Stimulated activated CD8-positive, alpha-beta memory T cell treated with anti-CD3 and anti-CD28 coated beads, Interleukin-2, amount 100 ng/mL, for 48 hours (primary cell): ENCODE measurements at places on chromosomes 13 and 19.
A peak's percentile ranks its signal among the peaks of the same experiment; 100 is the strongest.

GRCh38 chr19:38831142-38831605, 420 bp downstream of the ECH1 start:
- no peak for DNase-seq

DNA sequence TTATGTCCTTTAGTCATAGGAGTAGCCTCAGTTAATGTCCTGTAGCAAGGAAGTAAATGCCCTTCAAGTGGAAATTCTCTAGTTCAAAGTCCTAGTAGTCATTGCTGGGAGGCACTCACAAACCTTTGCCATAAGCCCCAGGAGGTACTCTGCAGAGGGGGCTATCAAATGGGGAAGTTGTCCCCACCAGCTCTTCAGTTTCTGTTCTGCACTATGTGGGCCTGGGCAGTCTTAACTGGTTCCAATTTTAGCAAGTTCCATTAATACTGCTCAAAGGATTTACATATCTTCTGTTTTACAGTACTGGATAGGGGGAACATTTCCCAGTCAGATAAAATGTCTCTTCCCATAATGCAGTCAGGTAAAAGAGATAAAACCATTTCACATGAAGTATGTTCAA, 101.3 kb downstream of the B3GLCT start:
- DNase-seq = no peak

DNA sequence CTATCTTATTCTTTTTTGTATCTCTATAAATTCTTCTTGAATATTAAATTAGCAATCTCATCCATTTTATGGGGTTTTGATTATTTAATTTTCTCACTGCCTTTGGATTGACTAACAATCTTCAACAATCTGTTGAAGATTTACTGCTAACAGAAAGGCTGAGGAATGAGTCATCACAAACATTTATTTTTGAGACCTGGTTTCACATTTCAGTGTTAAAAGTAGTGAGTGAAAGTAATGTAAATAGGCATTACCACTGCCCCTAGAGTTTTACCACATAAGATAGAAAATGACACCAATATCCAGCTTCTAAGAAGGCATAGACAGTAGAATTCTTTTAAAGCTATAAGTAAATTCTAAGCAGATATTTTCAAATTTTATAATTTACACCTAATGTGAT, 472.8 kb downstream of the OLFM4 start:
- DNase-seq = no peak

DNA sequence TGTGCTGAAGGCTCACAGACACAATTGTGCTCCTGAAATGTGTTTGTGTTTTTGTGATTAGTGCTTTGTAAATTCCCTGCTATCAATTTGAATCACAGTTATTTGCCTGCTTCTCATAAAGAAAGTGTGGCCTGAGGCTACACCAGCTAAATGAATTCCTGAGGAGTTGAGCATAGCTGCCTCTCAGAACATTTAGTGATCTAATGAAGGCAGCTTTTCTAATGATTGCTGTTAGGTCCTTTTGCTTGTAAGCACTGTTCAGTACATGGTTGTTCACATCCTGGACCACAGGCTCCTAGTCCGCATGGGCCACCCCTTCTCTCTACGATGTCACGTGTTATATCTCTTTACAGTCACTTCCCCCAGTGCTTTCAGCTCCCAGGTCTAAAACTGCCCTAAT, 238.2 kb downstream of the B3GLCT start:
- no peak for DNase-seq

DNA sequence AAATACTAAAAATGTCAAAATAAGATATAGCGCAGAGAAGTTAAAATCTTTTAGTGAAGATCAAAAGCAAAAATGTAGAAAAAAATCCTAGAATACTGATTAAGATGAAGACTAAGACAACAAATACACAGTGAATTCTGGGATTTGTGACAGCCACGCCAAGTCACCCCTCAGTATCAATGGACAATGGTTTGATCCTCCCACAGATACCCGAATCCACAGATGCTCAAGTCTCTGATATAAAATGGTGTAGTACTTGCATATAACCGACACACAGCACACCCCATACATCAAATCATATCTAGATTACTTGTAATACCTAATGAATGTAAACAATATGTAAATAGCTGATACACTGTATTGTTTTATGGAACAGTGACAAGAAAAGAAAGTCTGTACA, 5.9 kb downstream of the MIPEP start:
- DNase-seq = no peak

- DNase-seq = no peak
Measured at GRCh38 chr13:72534951-72535640, 192.3 kb downstream of the MZT1 start.

DNA sequence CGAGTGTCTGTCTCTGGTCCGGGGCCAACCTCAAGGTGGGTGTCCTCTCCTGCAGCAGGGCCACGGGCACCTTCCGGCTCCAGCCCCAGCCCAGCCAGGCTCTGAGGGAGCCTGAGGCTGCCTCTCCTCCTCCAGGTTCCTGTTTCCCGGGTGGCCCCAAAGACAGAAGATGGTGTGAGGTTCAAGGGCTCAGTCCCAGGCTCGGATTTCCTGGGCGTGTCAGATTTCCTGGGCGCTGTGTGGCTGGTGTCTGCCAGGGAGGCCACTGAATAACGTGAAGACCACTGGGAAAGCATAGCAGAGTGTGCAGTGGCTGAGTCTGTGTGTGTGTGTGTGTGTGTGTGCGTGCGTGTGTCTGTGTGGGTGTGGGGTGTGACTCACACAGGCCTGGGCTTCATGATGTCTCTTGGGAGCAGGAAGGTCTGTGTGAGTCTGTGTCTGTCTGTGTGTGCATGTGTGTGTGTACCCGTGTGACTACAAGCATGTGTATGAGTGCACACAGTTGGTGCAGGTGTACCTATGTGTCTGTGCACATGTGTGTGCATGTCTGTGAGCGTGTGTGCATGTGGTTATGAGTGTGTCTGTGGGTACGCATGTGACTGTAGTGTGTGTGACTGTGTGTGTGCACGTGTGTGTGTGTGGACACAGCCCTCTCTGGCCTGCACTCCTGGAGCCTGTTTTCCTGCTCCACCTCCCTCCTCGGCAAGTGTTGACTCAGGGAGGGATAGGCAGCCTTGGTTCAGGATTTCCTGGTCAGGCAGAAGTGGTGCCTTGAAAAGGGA, 28.3 kb downstream of the CEBPA start:
- no peak for DNase-seq

GRCh38 chr13:113057084-113057483, 48.5 kb upstream of the F7 start:
- no peak for DNase-seq

- DNase-seq = no peak
Measured at GRCh38 chr13:113777311-113778260, 18.6 kb downstream of the TMEM255B start.

DNA sequence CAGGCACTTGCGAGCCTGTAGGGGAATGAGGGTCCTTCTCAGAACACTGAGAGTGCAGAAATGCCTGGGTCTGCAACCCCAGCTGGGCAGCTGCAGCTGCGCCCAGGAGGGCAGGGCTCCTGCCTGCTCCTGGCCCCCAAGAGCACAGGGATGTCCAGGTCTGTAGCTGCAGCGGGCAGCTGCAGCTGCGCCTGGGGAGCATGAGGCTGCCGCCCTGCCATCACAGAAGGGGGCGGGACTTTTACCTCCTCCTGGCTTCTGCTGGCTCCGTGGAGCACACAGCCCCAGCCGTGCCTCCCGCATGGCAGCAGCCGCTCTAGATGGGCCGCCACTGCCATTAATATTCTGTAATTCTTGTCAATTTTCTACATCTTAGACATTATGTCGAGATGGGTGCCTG, 17.8 kb downstream of the CPB2 start:
- no peak for DNase-seq

DNA sequence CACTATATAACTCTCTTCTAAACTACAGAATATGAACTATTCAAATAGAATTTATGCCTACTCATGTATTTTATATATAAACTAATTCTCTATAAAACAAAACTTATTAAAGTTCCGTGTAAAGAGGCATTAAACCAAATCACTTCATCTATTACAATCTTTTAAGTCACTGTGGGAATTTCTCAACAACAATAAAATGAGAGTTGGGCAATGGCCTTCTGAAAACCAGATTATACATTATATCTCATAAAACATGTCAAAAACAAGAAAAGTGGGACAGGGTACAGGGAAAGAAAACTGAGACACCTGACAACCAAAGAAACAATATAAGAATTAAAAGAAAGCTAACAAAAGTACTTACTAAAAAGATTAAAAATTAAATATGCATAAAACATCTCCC, 145.2 kb downstream of the DIAPH3 start:
- DNase-seq = no peak

DNA sequence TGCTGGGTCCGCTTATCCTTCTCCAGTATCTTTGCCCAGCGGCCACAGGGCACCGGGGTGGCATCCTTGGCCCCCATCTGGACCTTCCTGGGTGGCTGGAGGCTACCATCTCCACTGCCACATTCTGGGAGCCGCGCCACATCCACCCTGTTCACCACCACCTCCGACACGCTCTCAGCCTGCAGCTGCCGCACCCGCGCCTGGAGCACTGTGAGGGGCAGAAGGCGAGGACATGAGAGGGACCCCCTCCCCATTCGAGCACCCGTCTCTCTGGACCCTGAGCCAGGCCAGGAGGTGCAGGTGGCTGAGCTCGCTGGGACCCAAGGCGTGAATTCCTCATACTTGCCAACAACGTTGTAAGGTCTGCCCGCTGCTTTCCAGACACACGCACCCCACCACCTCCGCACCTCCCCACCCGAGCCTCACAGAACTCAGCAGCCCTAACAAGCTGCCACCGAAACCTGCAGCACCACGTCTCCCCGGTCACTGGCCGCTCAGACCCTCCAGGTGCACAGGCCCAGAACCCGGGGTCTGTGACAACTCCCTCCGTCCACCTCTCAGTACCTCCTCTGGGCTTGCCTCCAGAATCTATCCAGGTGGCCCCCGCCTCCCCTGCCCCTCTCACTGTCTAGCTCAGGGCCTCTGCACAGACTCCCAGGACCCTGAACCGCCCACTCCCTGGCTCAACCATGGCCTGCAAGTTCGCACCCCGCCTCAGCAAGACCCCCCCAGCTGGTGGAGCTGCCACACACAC, 3.2 kb downstream of the POLRMT start:
- no peak for DNase-seq

DNA sequence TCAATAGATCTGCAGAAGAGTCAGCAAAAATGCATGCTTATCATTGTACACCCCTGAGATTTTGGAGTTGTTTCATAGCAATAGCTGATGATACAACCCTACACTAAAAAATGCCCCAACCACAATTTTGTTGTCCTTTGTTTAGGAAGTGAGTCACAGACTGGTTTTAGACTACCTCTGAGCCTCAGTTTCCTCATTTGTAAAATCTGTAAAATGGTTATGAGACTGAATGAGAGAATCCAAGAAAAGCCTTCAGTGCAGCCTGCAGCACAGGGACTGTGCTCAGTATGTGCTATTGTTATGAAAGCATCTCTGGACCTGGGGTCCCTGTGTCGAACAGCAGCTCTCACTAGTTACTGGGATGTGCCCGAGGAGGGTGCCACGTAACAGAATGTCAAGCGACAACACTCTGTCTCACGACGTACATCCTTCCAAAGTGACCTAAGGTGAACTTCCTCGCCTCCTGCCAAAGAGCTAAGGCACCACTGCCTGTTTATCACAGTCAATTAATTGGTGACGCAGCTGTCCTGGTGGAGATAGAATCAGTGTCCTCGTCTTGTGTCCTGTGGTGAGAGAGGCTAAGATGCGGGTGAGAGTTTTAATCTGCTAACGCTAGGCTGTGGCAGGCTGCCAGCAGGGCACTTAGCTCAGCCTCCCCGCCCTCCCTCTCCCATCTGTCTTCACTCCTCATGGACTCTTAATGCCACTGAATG, 18.1 kb downstream of the DHRS12 start:
- DNase-seq = no peak

- no peak for DNase-seq
Measured at GRCh38 chr19:10805758-10806247, 30.2 kb downstream of the TMED1 start.

DNA sequence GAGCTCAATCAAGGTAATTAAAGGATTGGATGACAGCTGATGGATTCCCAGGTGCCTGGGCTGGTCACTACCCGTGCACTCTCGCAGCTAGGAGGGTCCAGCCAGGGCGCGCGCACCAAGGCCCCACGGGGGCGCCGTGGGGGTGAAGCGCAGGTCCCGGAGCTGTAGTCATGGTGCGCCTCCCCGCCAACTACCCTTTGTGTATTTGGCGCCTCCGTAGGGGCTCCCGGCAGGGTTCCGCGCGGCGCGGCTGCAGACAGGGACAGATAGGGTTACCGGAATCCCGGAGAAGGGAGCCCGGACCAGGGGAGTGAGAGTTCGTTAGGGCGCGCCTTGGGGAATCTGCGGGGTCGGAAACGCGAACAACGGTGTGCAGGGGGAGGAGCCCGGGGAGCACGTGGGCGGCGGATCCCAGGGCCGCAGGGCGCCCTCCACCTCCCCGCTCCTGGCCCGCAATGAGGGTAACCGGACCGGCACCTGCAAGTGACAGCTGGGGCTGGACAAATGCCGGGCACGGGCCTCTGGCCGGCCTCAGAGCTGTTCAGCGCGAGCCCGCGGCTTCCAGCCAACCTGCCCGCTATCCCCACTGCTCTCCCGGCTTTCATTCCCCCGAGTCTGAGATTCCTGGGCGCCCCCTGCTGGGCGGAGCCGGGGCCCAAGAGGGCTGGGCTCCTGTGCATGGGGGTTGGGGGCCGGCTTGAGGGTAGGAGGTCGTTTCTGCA, 3.4 kb upstream of the PRAM1 start:
- peak; percentile 64 for DNase-seq

DNA sequence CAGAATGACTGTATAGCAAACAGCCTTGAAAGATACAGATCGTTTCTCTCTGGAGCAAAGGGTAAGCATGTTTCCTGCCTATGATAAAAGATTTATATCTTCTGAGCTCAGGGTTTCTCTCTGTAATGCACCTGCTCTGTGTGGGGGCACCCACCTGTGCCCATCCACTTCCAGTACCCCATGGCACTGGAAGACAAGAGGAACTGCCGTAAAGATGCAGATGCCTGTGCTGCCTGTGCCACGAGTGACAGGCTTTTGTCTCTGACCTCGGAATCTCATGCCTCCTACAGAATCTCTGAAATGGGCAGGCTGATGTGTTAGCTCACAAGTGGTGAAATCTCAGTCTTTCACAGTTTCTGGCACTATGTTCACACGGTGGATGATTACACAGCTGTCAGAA, 50.3 kb upstream of the ATP11A start:
- no peak for DNase-seq

- no peak for DNase-seq
Measured at GRCh38 chr13:76690611-76691010, 195.6 kb downstream of the KCTD12 start.

GRCh38 chr13:98961503-98962105, 16.3 kb downstream of the DOCK9 start:
- no peak for DNase-seq

DNA sequence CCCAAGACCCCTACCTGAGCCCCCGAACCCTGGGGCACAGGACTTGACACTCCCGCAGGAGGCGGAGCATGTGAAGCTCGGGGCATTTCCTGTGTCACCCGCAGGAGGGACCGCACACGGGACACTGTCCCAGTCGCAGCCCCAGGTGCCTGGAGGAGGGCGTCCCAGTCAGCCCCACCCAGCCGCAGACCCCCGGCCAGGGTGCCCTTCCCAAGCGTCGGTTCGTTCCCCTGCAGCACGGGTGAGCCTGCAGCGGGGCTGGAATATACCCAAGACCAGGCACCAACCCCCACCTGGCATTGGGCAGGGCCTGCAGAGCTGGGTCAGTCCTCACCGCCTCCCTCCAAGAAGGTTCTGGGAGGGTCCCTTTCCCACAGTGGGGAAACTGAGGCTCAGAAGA, 21.6 kb downstream of the TCF3 start:
- DNase-seq = no peak

GRCh38 chr19:4693471-4694121, 23.5 kb upstream of the MYDGF start:
- no peak for DNase-seq

- DNase-seq = peak; percentile 9
Measured at GRCh38 chr19:6161271-6161850, 25.9 kb downstream of the ACSBG2 start.

- no peak for DNase-seq
Measured at GRCh38 chr13:53135301-53135700, 106.7 kb downstream of the OLFM4 start.
